Dermis blood vessel endothelial cell (primary cell): ENCODE measurements at places on chromosomes 13 and 19. TPM values are rescaled to one million over a fixed set of nuclear protein-coding genes. Genes with fewer than 3 reads are reported as not detected.

- peak; percentile 66 for DNase-seq
Observed at GRCh38 chr13:113820813-113821651, 42.8 kb downstream of the GAS6 start.

- DNase-seq, result peak; percentile 53
Observed at GRCh38 chr13:94617389-94618000, 15.8 kb downstream of the GPR180 start.

Gene SNAPC2
- total RNA-seq, result 14.1 and 14.3 TPM in 2 replicates

Gene FPR2
- not detected in 2 replicates for total RNA-seq

DNA sequence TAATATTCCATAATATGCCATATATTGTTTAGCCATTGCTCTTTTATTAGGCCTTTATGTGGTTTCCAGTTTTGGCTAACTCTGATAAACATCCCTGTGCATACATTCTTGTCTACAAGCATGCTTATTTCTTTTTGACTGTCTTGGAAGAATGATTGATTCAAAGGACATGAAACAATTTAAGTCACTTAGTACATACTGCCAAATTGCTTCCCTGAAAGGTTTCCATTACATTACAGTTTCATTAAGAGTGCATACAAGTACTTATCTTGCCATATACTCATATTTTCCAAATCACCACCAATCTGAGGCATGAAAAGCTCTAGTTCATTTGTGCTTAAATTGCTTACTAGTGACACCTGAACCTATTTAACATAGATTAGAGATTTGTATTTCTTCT, 113.9 kb downstream of the OXGR1 start:
- no peak for DNase-seq

Gene CLDN10
- 0.88 and 1.2 TPM in 2 replicates for total RNA-seq

Gene THSD1
- total RNA-seq, result 80.3 and 83.1 TPM in 2 replicates

Gene CEACAM4
- not detected in 2 replicates for total RNA-seq

DNA sequence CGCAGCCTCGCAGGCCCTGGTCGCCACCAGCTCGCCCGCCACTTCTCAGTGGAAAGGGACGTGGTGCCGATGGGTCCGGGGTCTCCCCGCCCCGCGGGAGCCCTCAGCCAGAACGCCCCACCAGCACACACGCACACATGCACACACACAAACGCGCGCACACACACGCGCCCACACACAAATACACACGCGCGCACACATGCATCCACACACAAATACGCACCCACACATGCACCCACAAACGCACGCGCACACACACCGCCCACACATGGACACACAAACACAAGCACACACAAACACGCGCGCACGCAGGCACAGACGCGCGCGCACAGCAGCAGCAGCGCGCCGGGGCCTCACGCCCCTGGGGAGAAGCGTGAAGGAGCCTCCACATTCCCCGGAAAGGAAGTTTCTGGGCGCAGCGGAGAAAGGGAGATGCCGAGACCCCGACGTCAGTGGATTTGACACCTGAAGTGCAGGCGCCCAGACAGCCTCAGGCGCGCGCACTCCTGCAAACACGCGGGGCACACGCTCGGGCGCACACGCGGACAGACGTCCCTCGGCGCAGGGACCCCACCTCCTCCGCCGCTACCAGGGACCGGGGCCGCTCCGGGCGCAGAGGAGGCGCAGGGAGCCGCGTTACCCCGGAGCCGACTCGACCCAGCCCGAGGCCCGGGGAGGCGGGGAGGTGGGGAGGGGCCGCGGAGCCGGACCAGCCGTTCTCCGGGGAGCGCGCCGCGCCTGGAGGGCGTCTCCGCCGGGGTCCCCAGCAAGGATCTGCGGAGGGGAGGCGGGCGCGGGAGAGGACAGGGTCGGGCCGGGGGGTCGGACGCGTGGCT, 622 bp downstream of the RASA3 start:
- peak; percentile 47 for DNase-seq

- peak; percentile 79 for DNase-seq
Observed at GRCh38 chr13:95607366-95607765, 37.1 kb downstream of the DZIP1 start.

Gene KCNC3
- 0.51 TPM in 2 replicates for total RNA-seq

DNA sequence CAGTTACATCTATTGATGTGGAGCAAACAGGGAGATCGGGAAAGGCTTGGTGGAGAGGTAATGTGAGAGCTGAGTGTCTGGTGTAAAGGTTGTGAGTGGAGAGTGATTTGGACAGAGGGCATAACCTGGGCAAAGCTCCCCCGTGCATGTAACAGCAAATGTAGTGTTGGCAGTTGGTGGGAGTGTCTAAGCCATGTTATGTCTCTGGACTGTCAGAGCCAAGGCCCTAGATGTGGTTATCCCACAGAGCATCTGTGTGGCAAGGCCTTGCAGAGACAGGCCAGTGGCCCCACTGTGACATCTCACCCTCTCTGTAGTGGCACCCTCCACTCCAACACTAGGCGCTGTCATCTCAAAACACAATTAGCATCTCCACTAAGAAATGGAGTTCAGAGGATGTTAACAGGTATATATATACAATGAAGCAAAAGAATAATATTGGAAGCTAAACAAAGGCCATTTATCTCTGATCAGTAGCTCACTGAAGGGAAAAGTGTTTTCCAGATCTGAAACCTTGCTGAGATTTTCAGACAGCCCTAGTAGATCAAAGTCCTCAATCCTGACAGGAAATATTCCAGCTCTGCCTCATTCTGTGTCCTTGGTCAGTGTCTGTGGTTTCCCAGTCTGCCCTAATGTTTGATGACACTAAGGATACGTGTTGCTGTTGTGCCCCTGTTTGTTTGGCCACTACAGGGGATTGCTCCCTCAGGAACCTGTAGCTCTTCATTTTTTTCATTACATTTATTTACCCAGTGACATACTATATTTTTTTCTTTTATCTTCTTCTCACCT, 20.2 kb downstream of the POLR1D start:
- DNase-seq, result no peak

- DNase-seq, result peak; percentile 25
Observed at GRCh38 chr13:59843040-59843439, 320.7 kb downstream of the DIAPH3 start.

Gene ZNF681
- total RNA-seq, result 1.4 and 2.8 TPM in 2 replicates

Gene ELAVL3
- not detected in 2 replicates for total RNA-seq

GRCh38 chr19:4258181-4258580, 11.3 kb downstream of the YJU2 start:
- DNase-seq, result no peak
